Activated T-helper 2 cell treated with anti-CD3 and anti-CD28 coated beads, Interferon-gamma antibody, Interleukin-2, Interleukin-4, amounts not matched to agents 10 μg/mL and 5 μg/mL and 100 μg/mL, durations not matched to agents 14 hours and 24 hours and 36 hours (primary cell): ENCODE measurements at places on chromosomes 12 and 14. TPM values are rescaled to one million over a fixed set of nuclear protein-coding genes. Genes with fewer than 3 reads are reported as not detected.

DNA sequence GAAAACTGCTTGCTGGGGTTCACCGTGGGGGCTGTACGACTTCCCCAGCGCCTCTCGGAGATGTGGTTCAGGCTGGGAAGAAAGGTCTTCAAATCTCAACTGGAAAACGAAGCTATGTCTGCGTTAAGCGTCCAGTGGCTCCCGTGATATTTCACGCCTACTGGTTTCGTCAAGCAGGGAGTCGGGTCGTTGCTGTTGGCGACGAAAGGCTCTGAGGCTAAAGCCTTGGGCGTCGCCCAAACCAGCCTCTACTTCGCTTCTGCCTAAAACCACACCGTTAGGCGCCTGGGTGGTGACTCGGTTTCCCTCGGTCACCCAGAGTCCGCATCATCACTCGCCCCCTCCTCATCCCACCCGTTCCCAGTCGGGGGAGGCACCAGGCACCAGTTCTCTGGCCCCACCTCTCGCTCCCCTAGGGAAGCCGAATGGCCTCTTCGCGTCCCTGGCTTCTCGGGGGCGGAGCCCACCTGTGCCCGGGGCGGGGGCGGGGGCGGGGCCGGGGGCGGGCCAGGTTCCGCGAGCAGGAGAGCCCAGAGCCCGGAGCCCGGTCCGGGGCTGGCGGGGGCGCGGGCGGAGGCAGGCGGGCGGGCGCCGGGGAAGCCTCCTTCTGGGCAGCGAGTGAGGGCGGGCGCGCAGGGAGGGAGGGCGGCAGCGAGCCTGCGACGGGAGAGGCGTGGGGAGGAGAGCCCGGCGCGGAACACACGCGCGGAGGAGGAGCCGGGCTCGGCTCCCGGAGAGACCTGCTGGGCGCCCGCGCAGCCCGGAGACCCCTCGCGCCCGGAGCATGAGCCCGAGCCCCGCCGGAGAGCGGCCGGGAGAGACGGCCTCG lies at the start of gene B4GALNT3:
Gene B4GALNT3 (plus strand): TSS at position 510 of the 829 bp plus-strand sequence. CDS start 438 bp downstream, outside the sequence.
- peak within 1 kb of the TSS; percentile 65 for H3K4me3 ChIP-seq
- H3K27me3 ChIP-seq: peaks cover 67% of the 10 kb centered on the region
- H3K27ac ChIP-seq: no peak within 1 kb of the TSS
- no peaks in the 10 kb centered on the region for H3K36me3 ChIP-seq
- peak; percentile 17 for DNase-seq
- peaks cover 5% of the 10 kb centered on the region for H3K4me1 ChIP-seq

GRCh38 chr12:91630596-91631293 lies 448.1 kb upstream of the DCN start:
- H3K36me3 ChIP-seq: no peaks in the 10 kb centered on the region
- H3K4me1 ChIP-seq: no peaks in the 10 kb centered on the region
- no peak overlapping the region for H3K4me3 ChIP-seq
- no peak for DNase-seq
- H3K27ac ChIP-seq: no peak overlapping the region

DNA sequence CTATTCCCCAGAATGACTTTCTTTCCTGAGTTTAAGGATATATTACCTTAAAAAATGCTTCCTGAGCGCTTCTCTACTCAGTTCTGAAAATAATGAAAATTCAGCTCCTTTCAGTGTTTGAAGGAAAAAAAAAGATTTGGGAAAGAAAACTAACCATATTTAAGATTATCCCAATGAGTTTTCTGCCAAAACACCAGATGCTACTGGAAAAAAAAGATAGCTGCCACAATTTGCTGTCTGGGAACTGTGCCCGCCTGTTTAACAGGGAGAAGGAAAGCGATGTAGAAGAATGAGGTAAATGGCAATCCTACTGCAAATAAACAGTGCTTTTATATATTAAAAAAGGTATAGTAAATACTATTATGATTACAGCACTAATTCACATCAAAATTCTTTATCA lies 367.6 kb upstream of the PRICKLE1 start:
- H3K4me1 ChIP-seq: no peaks in the 10 kb centered on the region
- no peak for DNase-seq
- H3K27ac ChIP-seq: no peak overlapping the region
- no peaks in the 10 kb centered on the region for H3K27me3 ChIP-seq
- H3K4me3 ChIP-seq: no peak overlapping the region

The BHLHE41 gene
- not detected in 2 replicates for total RNA-seq

The PRH2 gene
- total RNA-seq: not detected in 2 replicates
